Mesothelial cell of epicardium (in vitro differentiated cells): ENCODE measurements at places on chromosomes 5 and 9.

DNA sequence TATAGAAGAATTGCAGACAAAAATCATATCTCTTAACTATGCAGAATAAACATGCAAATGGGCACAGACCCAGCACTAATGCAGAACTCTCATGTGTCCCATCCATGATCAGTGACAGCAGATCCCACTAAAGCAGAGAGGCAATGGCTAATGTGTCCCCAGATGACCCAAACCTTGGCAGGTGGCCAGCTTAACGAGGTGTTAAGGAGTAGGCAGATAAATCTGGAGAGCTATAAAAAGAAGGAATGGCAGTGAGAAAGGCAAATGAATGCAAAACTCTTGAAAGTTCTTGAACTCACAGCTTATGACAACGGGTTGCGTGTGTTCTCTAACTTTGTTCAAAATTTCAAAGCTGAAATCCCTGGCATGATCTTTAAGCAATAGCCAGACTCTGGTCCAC is 265.4 kb downstream of the RASEF start:
- no peak for DNase-seq

DNA sequence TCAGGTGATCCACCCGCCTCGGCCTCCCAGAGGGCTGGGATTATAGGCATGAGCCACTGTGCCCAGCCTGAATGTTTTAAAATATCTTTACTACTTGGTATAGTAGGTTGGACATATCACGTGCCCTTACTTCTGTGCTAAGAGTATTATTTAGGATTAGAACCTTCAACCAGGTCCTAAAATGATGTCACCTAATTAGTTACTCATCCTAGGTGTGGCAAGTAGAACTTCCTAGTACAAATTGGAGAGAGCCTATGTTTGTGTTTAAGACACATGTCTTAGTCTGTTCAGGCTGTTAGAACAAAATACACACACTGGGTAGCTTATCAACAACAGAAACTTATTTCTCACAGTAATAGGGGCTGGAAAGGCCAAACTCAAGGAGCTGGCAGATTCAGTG is 51.5 kb downstream of the ZFAND5 start:
- DNase-seq: no peak

DNA sequence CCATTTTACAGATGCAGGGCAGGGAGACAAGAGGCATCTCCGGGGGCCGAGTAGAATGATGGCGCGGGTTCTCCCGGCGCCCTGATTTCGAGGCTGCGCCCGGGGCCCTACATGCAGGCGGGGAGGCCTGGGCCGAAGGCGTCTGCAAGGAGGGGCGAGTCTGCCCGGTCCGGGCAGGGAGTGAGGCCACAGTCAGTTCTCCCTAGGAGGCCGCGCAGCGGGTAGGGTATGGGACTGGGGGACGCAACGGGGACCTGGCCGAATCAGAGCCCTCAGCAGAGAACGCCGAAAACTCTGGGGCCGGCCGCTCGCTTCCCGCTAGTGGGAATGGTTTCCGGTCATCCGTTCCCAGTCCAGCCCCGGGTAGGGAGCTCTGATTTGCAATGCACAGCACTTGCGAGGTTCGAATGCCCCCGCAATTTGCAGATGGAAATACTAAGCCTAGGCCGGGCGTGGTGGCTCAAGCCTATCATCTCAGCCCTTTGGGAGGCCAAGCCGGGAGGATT is 6.4 kb downstream of the TLX3 start:
- DNase-seq: no peak

GRCh38 chr5:69000949-69001348 is 92.9 kb upstream of the SLC30A5 start:
- DNase-seq: no peak

GRCh38 chr5:77008413-77008812 is 21.8 kb upstream of the AGGF1 start:
- no peak for DNase-seq
